Right ventricle myocardium inferior (tissue), 1 donor: ENCODE measurements at places on chromosomes 12 and 14. TPM values are rescaled to one million over a fixed set of nuclear protein-coding genes. Genes with fewer than 3 reads are reported as not detected.

GRCh38 chr12:117818400-117818799 lies 150.4 kb downstream of the KSR2 start:
- DNase-seq, result no peak

DNA sequence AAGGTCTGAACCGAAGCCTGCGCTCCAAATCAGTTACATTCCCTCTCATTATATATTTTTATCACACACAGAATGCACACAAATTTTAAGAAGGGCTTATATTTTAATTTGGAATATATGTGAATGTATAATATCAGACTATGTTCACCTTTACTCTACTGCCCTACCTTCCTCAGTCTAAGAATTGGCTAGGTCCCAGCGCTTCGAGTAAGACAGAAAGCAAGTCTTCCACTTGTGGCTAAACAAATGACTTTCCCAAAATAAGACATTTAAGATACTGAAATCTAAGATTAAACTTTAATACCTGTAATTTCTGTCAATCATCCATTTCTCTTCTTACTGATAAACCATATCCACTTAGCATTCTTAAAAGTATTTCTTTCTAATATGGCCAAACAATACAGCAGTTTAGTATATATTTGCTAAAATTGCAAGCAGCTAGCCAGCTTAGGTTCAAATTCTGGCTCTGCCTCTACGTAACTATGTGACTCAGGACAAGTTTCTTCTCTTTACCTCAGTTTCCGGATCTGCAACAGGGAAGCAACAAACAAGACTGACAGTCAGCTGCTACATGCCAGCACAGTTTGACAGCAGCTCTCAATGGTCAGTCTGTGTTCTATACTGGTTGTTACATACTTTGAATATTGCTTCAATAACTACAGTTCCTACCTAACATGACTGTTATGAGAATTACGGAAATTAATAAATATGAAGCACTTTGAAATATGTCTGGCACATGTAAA lies 2.0 kb downstream of the INTS13 start:
- no peak for DNase-seq

DNA sequence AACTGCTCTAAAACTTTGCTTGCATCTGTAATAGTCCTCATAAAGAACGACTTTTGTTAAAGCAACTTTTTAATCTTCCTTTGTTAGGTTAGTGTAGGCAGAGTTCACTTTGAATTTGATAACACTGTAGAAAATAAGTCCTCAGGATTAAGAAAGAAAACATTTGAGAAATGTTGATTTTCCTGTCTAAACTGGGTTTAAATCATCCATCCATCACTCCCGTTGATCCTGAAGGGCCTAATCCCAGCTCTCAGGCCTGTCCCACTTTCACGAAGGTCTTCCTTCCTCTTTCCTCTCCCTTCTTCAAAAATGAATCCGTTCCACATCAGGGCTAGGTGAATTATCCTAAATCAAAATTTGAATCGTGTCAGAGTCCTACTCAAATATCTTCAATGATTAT lies 36.9 kb downstream of the SLC2A14 start:
- DNase-seq, result no peak

GRCh38 chr12:100987552-100988521 lies 193.3 kb downstream of the ANO4 start:
- DNase-seq, result no peak

GRCh38 chr14:89681086-89682018 lies 264.3 kb upstream of the FOXN3 start:
- DNase-seq, result no peak

DNA sequence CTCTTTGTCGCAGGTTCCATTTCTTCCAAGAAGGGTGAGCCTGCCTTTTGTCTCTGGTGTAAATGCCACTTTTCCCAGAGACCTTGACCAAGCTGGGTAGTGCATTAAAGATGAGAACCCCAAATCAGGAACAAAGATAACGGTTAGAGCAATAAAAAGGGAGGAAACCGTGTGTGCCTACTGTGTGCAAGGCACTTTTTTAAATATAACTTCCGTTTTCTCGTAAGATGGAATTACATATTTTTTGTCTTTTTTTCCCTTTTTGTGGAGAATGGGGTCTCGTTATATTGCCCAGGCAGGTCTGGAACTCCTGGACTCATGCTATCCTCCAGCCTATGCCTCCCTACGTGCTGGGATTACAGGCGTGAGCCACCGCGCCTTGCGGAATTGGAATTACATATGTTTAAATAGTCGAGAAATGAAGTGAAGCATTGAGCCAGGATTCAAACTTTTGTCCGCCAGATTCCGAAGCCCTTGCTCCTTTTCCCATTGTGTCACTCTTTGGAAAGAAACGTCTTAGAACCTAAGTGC lies 506 bp upstream of the NABP2 start:
- DNase-seq, result no peak

GRCh38 chr14:102870994-102871831 lies 51.2 kb upstream of the AMN start:
- no peak for DNase-seq

DNA sequence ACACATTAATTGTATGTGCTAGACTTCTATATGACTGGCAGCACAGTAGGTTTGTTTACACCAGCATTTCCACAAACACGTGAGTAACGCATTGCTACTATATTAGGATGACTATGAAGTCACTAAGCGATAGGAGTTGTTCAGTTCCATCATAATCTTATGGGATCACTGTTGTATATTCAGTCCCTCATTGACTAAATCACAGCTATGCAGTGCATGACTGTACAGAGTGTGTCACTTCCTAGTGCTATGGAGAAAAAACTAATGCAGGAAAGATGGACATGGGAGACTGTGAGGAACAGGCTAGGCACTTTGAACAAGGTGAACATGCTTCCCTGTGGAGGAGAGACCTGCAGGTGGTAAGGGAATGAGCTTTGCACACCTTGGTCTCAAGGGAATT lies 259.8 kb downstream of the NUAK1 start:
- no peak for DNase-seq

The YAF2 gene
- 86.1 TPM for total RNA-seq

The KCNA1 gene
- total RNA-seq, result not detected
